Muscle of arm (tissue), 14 donors: ENCODE measurements at places on chromosomes 4 and X.

GRCh38 chr4:4361883-4362282 lies 25.0 kb upstream of the NSG1 start:
- no peak for DNase-seq

GRCh38 chrX:105664243-105664642 lies 158.1 kb upstream of the NRK start:
- no peak for DNase-seq

GRCh38 chr4:155954939-155955338 lies 1.3 kb upstream of the CTSO start:
- DNase-seq, result no peak

DNA sequence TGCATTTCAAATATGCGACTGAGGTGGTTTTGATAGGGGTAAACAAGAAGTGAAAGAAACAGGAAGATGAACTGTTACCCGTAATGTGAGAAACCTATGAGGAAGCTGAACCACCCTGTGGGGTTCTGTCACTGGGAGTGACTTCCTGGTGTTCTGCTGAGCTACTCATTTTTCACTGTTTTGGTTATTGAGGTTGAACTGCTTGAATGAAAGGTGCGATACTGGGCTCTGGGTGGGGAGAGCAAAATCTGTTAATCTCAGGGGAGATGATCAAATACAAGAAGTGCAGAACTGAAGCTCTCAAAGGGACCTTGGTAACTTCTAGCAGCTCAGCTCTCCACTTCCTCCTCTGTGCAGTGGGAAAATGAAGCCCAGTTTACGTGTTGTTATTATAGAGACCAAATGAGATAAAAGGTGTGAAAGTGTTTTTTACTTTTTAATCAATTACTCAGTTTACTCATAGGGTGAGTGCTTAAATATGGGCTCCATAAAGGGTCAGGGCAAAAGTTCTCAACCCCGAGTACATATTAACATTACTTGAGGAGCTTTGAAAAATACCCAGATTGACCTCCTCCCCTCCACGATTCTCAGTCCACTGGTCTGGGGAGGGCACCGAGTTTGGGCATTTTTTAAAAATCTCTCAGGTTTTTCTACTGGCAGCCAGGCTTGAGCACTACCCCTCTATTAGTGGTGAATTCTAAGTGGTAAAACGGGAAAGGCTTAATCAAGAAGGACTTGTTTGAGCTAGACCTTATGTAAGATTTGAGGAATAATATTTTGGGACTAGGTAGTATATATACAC lies 66.7 kb downstream of the COQ2 start:
- peak; percentile 6 for DNase-seq

DNA sequence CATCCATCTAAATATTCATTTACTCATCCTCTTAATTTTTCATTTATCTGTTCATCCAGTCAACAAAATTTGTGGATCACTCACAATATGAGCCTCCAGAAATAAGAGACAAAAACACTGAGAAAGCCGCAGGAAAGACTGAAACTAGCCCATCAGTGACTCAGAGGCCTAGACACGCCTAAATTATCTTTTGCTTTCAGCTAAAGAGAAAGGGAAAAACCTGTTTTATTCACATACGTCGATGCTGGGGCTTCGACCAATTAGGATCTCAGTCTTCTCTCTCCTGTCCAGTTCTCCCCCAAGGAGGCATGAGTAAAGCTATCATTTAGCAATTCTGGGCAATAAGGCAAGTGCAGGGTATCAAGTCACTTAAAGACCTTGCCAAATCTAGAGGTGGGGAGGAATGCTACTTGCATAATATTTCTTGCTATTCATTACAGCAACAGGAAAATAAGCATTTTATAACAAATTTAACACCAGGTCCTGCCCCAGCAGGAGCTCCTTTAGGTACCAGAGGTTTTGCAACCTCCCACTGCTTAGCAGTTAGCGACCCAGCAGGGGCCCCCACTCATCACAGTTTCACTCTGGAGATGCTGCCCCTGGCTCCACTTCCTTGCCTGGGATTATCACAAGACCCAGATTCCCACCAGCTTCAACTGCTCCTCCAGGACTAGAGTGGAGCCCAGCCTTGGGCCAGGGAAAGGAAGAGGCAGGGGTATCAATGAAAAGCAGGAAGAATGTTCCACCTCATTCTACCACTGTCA lies 30.1 kb upstream of the TMEM154 start:
- no peak for DNase-seq

DNA sequence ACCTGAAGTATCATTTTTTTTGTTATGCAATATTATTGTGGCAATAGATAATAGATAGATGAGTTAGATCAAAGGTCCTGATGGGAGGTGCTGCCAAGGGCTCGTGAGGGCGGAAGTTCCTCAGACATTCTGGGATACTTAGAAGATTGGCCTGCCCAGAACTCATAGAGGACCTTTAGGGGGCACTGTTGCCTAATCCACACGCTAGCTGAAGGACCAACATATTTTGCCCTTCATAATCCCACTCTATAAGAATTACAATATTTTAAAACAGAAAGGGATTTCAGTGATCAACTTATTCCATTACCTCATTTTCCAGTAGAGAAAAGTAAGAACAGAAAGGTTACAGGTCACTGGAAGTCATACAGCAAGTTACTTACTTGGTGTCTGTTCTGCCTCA lies 22.9 kb upstream of the COX7B2 start:
- DNase-seq, result peak; percentile 9

- no peak for DNase-seq
Observed at GRCh38 chr4:118363166-118363565, 10.4 kb upstream of the PRSS12 start.

DNA sequence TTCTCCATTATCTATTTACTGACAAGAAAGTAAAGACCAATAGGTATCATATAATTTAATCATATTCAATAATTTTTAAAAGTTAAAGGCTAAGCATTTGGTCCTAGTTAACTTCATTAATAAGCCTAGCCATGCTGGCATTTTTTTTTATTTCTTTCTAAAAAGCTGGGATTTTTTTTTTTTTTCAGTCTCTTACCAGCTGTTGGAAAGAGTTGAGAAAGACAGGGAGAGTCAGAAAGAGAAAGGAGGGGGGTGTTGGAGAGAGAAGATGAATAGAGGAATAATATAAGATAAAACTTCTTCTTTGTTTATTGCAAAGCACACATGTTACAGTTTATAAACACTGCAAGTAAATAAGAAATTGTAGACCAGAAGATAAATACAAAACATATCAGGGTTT lies 5.9 kb upstream of the NR3C2 start:
- no peak for DNase-seq

- DNase-seq, result no peak
Observed at GRCh38 chr4:124183926-124184325, 528.6 kb downstream of the ANKRD50 start.

- DNase-seq, result no peak
Observed at GRCh38 chrX:47560179-47560933, 649 bp upstream of the ARAF start.

DNA sequence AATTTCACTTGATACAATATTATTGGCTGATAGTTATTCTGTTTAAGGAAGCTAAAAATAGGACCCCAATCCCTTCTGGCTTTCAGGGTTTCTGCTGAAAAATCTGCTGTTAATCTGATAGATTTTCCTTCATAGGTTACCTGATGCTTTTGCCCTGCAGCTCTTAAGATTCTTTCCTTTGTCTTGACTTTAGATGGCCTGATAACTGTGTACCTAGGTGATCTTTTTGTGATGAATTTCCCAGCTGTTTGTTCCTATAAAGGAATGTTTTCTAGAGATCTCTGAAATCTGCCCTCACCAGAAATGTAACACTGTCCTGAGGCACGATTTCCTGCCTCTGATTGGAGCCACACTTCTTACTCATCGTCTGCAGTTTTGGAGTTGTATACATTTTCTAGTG lies 69.4 kb upstream of the PRDM5 start:
- no peak for DNase-seq

GRCh38 chr4:27887646-27888045 lies 1027.0 kb downstream of the STIM2 start:
- DNase-seq, result no peak

GRCh38 chrX:55908661-55909212 lies 191.2 kb downstream of the RRAGB start:
- no peak for DNase-seq

DNA sequence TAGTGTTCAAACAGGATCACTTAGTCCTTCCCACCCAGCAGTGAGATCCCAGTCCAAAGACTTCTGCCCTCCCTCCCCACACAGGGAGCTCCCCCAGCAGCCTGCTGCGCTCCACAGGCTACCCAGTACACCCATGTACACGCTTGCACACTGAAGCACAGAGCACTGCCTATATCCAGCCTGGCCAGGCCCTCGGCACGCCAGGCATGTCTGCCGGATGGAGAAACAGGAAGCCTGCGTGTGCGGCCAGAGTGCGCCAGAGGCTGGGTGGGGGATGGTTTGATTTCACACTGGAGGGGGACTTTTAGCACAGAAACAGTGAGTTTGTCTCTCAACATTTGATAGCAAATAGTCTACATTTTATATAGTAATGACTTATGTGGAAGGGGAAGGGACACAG lies 833.5 kb upstream of the IGFBP7 start:
- DNase-seq, result no peak

GRCh38 chr4:145679520-145679919 lies 426 bp upstream of the C4orf51 start:
- DNase-seq, result peak; percentile 18

DNA sequence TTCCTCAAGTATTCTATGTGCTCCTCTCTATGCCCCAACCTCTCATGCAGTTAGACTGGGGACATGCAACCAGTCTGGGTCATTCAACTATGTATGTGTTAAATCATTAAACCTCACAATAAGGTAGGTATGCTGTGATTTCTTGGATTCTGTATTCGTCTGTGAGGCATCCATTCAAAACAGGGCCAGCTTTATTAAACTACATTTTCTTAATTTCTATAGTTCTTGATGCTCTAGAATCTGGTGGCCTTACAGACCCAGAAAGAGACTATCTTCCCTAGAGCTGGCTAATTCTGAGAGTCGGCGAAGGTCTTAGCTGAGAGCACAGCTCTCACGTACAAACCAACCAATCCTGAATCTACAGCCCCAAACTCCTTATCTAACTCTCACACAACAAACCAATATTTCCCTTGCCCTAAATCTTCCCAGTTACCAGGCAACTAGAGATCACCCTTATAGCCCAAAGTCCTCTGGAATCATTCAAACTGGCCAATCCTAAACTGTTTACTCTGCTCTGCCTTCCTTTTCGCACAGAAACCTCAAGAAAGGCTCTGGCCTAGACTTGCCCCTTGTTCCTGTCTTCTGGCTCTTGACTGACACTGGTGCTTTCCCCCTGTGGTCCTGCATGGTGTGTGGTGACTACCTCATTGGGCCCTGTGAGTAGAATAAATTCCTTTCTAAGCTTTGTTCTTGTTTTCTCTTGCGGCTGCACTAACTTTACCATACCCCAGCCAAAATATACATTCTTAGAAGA lies 203.5 kb upstream of the TET2 start:
- DNase-seq, result no peak

- DNase-seq, result no peak
Observed at GRCh38 chr4:133270021-133270570, 121.0 kb downstream of the PCDH10 start.

GRCh38 chr4:22991576-22991975 lies 298.8 kb downstream of the GBA3 start:
- DNase-seq, result no peak

GRCh38 chr4:52106191-52106590 lies 55.1 kb downstream of the SPATA18 start:
- no peak for DNase-seq

DNA sequence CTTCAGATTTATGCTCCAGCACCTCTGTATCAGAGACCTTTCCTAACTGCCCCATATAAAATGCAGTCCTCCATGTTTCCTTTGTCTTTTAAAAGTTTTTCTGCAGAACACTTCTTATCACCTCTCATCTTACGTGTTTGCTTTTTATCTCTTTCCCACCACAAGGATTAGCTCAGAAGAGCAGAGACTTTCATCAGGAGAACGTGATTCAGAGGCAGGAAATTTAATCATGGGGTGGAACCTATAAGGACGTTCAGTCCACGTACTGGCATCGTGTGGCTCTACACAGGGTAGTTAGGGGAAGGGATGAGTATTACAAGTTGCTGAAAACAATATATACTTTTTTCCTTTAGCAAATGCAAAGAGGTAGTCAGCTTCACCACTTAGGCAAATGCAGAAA lies 98.7 kb downstream of the SORBS2 start:
- no peak for DNase-seq

DNA sequence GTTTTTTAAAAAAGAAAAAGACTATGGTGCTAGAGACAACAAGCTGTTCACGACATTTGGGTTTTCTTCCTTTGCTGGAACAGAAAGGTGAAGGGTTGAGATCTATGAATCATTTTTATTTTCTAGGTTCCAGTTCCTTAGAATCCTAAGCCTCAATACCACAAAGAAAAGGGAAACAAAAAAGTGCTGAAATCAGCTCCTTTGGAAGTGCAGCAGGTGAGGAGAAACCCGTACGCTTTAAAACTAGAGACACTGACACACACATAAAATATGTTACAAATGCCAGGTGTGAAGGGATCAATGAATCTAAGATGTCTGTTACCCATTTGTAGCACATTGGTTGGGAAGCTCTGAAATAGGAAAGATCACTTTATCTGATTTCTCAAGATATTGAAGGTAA lies 125.2 kb downstream of the AREG start:
- no peak for DNase-seq

DNA sequence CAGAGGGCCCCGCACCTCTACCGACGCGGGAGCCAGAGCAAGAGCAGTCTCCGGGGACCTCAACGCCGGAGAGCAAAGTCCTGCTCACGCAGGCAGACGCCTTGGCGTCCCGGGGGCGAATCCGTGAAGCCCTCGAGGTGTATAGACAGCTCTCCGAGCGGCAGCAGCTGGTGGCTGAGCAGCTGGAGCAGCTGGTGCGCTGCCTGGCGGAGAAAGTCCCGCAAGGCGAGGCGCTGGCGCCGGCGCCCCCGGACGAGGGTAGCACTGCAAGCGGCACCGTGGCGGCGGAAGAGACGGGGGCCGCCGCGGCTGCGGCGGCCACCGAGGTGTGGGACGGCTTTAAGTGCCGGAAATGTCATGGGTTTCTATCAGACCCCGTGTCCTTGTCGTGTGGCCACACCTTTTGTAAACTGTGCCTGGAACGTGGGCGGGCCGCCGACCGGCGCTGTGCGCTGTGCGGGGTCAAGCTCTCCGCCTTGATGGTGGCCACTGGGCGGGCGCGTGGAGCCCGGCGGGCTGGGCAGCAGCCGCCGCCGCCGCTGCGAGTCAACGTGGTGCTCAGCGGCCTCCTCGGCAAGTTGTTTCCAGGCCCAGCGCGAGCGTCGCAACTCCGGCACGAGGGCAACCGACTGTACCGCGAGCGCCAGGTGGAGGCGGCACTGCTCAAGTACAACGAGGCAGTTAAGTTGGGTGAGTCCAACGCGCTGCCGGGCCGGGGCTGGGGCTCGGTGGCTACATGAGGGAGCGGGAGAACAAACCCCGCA lies 672 bp downstream of the LONRF3 start:
- peak; percentile 6 for DNase-seq

- no peak for DNase-seq
Observed at GRCh38 chr4:82450966-82451755, 20.8 kb downstream of the ENOPH1 start.

- DNase-seq, result no peak
Observed at GRCh38 chr4:106615410-106615945, 246.9 kb upstream of the GIMD1 start.
